ENCODE measurements at places on chromosomes 12 and 14.

DNA sequence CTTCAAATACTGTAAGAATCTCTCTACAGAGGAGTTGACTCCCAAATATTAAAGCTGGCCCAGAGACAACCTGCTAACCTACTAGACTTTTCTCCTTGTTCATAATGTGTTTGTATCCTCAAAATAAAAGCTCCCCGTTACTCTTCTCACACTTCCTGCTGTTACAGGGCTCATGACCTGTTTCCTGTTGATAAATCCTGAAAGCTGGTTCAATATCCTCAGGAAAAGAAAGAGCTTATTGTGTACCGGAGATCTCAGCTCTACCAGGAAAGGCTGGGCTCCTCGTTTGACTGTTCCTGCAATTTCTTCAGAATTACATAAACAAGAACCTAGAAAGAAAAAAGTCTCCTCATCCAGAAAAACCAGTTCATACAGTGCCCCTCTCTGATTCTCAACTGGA is 30.8 kb downstream of the CLEC1A start:
- no peak for DNase-seq

DNA sequence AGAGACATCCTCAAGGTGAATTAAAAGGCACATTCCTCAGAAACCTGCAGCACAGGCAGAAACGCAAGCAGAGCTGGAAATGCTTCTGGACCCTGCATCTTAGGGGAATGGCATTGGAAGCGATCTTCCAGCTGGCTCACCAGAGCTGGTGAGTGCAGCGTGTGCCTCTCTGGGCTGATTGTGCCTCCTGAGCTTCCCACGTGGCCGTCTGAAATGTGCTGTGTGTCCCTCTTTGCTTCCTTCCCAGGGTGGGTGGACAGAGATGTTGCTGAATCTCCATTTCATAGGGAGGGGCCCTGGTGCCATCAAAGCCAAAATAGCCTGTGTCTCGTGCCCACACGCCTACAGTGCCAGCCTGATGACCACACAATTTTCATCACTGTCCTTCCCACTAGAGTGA is 34.3 kb upstream of the TMEM132D start:
- no peak for DNase-seq

DNA sequence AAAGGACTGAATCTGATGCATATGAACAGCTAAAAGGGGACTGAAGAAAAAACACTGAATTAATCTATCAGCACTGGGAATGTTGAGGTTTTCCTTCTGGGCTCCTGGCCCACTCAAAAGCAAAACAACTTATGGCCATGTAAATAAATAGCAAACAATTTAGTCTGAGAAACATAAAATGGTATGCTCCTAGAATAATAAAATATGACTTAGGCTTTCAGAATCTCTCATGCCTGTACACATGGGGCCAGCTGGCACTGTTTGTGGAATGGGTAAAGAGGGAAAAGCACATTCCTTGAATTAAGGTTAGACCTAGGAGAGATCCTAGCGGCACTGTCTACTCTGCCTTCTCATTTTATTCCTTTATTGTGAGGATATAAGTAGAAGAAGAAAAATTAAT is 6.2 kb downstream of the KLHDC2 start:
- no peak for DNase-seq

- no peak for DNase-seq
Measured at GRCh38 chr12:78176643-78177042, 345.9 kb downstream of the NAV3 start.

DNA sequence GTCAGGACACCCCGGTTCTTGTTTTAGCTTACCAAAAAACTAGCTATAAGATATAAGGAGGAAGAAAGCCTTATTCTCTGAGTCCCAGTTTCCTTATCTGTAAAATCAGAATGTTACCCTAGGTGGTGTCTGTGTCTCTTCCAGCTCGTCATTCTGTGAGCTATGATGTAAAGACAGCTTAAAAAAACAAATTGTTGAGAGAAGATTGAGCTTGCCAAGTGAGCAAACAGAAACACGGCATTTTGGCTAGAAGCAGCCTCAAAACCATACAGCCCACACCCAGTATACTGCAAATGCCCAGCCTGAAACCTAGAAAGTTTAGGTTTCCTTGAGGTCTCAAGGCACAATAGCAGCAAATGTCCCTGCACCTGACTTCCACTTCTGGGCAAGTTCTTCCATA is 151.4 kb downstream of the SSPN start:
- no peak for DNase-seq

GRCh38 chr14:48747561-48748089 is 838.6 kb downstream of the RPS29 start:
- no peak for DNase-seq

DNA sequence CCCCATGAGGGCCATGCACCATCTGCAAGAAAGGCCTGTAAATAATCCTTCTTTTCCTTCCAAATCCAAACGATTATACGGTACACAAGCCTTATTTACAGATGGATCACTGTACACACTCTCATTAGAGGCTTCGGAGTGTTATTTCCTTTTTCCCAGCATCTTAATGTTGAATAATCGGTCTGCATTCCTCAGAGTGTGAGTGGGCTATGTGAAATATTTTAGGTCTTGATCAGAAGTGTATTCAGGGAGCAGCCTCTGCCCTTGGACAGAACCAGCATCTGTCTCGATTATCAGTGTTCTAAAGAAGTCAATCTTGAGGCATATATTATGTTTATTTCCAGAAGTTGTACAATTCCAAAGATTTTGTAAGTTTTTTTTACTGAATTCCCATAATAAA is 340.6 kb downstream of the SEC23A start:
- no peak for DNase-seq

- no peak for DNase-seq
Measured at GRCh38 chr12:123367511-123367910, 2.9 kb upstream of the SBNO1 start.

DNA sequence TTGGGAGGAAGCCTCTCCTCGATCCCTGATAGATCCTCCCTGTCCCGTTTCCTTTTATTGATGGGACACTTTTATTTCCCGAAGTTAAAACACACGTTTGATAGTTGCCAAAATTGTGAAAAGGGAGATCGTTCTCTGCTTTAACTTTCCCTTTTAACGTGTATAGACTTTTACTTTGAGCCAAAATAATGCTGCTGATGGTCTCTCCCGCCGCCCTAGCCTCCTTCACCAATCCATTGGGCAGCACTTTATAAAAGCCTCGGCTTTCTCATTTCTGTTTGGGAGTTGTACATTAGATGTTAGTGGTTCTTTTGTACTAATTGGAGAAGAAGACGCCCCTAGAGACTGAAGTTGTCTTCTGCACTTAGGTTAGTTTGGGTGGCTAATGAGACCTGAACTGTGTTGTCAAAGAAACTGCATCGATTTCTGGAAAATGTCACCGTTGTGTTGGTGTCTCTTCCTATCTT is 1.4 kb downstream of the TMTC2 start:
- no peak for DNase-seq

DNA sequence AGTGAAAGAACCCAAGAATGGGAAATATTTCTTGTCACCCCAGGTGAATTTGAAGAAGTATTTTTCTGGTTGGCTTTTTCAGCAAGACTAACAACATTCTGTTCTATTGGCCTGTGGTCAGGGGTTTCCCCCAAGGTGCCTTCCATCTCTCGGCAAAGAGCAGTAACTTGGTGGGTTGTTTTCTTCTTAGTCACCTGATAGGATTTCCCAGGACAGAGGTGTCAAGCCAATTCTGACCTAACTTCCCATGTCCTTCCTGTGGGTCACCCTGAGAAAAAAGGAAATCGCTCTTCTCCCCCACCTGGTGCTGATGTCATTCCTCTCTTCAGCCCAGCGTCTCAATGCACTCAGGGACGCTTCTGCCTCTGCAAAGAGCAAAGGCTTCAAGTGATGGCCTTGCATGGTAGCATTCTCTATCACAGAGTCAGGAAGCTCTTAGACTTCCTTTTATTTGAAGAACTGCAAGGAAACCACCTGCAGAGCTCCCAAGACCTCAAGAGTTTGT is 16.1 kb upstream of the IFNG start:
- peak; percentile 40 for DNase-seq

GRCh38 chr14:77240336-77240915 is 30.6 kb downstream of the NGB start:
- no peak for DNase-seq

- DNase-seq, result no peak
Measured at GRCh38 chr12:100842156-100842555, 47.6 kb downstream of the ANO4 start.

DNA sequence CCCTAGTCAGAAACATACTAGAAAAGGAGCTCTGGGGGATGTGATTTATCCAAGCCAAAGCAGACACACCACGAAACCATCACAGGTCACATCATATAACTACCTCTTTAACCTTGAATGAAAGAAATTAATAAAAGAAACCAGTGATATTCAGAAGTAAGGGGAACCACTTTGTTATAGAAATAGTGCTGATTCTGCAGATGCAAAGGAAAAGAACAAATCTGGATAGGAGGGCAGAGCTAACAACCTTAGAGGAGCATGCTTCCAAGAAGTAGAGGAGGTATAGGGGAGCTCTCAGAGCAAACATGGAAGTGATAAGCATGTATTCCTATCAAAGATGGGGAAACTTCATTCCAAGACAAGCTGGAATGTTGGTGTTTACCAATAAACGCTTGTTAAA is 117.0 kb upstream of the MDM1 start:
- no peak for DNase-seq

GRCh38 chr14:63051992-63052391 is 6.7 kb upstream of the KCNH5 start:
- DNase-seq, result no peak

GRCh38 chr12:6952863-6953441 is 1.8 kb downstream of the PTPN6 start:
- no peak for DNase-seq

DNA sequence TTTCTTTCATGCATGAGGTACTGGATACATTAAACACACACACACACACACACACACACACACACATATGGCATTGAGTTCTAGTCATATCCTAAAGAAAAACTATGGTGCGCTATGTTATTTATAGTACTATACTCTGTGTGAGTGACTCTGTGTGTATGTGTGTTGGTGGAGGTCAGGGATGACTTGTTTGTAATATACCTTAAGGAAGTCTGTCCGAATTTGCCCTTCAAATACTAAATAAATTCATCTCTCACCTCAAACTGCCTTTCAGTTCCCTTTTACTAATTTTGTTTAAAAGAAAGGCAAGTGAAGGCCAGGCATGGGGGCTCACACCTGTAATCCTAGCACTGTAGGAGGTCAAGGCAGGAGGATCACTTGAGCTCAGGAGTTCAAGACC is 2.1 kb upstream of the AKAP5 start:
- DNase-seq, result no peak

- DNase-seq, result no peak
Measured at GRCh38 chr12:119684711-119685369, 16.9 kb downstream of the PRKAB1 start.

DNA sequence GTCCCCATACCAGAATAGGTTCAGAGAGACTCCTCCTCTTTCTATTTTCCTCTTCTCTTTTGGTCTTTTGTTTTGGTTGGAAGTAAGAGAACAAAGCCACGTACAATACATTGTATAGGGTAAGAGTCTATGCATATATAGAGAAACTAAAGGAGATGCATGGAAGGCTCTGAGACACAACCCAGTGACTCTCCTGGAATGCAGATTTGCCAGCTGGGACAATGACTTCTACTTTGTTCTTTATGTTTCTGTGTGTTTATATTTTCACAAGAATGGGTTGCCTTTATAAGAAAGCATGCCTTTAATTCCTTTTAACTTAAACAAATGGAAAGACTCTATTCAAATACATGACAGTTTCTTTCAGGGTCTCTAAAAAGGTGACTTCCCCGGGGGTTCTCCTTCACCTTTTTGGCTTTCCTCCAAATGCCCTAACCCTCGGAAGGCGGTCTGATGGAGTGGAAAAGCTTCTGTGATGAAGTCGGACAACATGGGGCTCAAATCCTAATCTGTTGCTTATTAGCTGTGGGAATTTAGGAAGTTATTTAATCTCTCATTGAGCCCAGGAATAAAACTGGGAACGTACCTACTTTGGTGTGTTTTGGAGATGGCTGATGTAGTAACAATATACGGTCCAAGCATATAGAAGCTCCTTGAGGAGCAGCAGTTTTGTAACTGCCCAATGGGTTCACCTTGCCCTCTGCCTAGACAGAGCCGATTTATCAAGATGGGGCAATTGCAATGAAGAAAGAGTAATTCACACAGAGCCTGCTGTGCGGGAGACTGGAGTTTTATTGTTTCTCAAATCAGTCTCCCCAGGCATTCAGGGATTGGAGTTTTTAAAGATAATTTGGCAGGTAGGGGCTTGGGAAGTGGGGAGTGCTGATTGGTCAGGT is 9.1 kb upstream of the SERPINA1 start:
- DNase-seq, result no peak

DNA sequence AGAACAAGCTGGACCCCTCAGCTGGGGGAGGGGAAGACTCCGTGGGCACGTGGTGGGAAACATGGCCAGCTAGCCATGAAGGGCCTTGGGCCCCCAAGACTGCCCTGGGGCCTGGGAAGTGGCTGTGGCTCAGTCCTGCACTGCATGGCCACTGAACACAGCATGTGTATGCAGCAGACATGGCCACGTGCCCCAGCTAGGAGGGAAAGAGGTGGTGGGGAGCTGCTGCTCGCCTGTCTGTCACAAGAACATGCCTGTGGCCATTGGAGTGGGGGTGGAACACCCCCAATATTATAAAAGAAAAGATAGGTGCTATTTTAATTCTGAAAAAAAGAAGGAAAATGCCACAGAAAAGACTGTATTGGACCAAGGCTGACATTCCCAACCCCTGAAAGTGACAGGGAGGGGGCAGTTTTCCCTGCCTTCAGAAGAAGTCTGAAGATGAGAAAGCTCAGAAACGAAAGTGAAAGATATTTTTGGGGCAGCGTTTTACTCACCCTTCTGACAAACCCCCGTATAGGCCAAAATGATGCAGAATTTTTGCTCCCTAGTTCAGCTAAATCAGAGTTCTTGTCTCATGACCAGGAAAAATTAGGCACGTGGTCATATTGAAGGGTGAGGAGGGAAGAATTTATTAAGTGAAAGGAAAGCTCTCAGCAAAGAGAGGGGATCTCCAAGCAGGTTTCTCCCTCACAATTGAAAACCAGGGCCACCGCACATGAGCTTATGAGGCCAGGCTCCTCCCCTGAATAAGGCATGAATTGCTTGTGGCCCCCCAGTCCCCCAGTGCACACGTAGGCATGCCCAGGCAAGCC is 35.2 kb upstream of the PCNX1 start:
- no peak for DNase-seq

DNA sequence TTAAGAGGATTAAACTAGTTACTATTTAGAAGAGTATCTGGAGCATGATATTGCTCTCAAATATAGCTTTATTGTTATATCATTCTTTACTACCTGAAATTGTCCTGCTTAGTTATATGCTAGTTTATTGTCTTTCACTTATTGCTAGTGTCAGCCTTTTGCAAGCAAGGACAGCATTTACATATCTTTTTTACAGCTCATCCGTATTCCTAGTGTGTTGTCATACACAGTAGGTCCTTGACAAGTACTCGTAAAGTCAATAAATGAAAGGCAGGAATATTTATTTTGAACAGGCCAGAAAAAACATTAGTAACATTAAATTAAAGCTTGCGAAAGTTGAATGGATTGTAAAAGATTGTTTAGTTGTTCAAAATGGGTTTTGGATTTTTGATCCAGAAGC is 35.0 kb downstream of the CRADD start:
- no peak for DNase-seq

GRCh38 chr12:118312578-118312977 is 60.1 kb downstream of the TAOK3 start:
- no peak for DNase-seq
